ENCODE measurements at places on chromosomes 7 and 10.
A peak's percentile ranks its signal among the peaks of the same experiment; 100 is the strongest.

GRCh38 chr7:87600130-87601124 is at the start of gene ABCB1:
ABCB1 (minus strand) TSS chr7:87600884; CDS start chr7:87600184, 700 bp downstream.
- DNase-seq = no peak

DNA sequence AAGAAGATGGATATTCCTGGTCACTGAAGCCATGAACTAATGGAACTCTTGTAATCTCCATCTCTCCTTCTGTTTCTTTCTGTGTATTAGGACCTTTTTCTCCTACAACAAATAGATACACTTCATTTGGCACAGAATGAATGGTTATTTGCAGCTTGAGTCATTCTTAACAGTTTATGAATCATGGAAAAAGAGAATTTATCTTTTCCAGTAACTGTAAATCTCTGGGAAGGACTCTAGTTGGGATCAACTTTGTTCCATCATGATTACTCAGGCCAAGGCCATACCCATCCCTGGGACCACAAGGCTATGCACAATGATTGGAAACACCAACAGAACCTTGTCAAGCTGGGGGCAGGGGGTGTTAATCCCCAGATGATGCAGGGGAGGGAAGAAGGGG is 36.1 kb upstream of the MDFIC start:
- DNase-seq = no peak

DNA sequence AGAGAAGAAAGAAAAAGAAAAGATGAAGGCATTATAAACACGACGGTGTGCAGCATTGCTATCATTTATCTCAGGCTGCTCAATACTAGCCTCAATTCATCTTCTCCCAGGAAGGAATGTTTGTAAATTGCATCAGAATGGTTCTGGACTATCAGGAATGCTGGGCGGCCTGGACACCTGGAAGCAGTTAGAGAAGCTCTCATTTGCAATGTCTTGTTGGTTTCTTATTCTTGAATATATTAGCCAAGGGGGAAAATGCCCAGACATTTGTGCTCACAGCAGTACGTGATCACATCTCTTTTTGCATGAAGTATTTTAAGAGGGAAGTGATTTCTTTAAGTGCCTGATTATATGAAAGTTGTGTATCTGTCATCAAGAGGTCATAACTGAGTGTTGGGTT is 85.6 kb upstream of the IMMP2L start:
- DNase-seq = no peak

DNA sequence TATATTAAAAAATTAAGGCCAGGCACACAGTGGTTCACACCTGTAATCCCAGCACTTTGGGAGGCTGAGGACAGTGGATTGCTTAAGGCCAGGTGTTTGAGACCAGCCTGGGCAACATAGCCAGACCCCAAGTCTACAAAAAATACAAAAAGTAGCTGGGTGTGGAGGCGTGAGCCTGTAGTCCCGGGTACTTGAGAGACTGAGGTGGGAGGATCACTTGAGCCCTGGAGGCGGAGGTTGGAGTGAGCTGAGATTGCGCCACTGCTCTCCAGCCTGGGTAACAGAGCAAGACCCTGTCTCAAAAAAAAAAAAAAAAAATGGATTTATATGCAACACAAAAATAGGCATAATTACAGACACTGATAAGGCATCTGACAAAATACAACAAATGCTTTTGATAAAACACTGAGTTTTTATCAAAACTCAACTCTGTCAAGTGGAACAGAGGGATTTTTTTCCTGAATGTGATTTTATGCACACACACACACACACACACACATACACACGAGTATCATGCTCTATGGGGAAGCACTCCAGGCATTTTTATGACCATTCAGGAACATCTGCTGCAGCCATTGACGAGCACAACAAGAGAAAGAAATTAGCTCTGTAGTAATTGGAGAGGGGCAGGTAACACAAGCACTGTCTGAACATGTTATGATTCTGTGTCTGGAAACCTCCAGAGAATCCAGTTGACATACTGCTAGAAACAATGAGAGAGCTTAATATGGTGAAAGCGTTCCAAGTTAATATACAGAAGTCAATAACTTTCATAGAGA is 193.1 kb downstream of the WDR37 start:
- peak; percentile 32 for DNase-seq

- DNase-seq = no peak
Measured at GRCh38 chr7:111952783-111953182, 253.4 kb downstream of the DOCK4 start.

DNA sequence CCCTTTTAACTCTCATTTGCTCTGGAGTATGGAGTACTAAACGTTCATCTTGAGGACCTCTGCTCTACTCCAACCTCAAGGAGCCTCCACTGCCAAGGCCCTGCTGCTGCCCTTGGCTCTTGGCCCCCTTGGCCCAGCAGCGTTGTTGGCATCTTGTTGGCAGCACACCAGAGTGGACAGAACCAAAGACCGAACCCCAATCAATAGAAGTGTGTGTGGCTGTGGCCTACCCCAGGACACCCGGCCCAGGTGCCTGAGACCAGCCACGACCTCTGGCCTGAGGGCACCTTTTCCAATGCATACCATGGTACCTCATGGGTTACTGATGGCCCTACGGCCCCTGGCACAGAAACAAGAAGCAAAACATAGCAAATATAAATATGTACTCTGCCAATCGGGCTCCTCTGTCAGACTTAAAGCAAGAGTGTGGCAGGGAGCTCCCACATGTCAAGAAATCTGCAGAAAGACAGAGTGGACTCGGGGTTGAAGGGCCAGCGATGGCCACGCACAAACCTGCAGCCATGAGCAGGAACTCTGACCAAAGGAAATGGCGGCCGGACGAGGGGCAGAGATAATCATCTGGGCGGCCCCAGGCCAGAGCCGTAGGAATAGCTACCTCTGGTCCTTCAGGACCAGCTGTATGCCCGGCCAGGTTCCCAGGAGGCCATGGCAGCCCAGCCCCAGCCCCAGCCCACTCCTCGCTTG is 2.9 kb downstream of the NPC1L1 start:
- no peak for DNase-seq

DNA sequence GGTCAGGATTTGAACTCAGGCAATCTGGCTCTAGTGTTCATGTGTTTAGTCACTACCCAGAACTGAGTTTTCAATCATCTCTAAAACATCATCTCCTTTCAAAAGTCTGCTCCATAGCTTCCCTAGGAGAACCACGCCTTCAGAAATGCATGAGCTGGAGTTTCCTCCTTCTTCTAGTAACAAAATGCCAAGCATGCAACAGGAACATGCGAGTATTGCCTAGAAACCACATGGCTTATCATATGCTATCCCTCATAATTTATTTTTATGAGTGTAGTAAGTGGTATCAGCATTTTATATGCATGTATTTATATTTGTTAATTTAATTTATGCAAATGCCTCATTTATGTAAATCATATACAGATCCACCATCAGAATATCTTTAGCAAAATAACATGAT is 170.9 kb downstream of the RAB11FIP2 start:
- DNase-seq = no peak

GRCh38 chr7:143399151-143399550 is 9.5 kb downstream of the EPHA1 start:
- DNase-seq = no peak

DNA sequence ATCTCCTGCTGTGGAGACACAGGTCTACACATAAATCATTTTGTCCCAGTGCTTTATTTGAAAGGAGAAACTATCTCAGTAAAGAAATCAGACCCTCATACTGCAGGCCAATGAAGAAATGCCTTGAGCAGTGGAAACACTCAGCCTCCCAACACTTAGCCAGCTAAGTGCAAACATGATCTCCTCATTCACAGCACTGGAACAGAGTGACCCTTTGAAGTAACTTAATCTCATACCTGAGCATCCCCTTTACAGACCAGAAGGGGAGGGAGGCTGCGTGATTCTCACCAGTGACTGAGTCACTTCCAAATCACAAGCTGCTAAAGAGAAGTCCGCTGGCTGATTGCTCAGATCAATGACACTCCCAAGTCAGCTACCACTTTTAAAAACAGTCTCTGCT is 4.5 kb downstream of the CHST15 start:
- no peak for DNase-seq

DNA sequence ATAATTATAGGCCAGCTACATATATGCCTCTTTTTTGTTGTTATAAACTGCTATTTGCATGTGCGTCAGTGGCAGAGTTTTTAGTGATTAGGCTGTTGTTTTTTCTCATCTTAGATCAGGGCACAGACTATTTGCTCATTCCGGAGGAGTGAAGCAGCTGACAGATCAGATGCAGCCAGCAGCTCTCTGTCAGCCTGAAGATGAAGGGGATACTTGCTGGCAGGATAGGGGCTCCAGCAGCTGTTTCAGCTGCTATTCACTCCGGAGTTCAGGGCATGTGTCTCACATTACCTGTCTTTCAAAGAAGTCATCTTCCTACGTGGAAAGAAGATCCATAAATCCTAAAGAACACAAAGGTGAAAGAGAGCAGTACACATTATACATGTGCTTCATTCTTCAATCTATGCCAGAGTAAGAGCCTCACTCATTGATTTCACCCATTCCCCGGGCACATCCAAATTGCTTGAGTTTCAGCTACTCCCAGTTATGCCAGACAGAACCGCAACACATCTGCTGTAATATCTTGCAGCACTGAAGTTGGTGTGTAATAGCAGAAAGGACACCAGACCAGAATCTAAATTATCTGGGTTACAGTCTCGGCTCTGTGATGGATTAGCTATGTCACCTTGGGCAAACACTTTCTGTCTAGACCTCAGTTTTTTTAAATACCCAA is 182.8 kb upstream of the CHRM2 start:
- DNase-seq = no peak

- no peak for DNase-seq
Measured at GRCh38 chr10:4181621-4182049, 396.6 kb upstream of the KLF6 start.

DNA sequence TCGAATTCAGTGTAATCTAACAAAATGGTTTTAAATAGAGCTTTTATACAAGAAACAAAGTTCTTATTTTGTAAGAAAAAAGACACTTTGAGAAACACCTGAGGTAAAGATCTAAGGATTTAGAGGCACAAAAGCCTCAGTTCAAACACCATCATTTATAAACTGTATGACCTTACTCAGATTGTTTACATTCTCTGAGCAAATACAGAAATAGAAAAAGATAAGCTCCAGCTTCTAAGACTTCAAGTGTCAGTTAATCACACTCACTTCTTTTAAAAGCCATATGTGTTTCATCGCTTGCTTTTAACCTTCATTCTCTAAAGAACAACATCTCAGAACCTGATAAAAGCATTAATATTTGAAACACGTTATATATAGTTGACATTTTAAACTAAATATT is 27.9 kb downstream of the CADPS2 start:
- no peak for DNase-seq

DNA sequence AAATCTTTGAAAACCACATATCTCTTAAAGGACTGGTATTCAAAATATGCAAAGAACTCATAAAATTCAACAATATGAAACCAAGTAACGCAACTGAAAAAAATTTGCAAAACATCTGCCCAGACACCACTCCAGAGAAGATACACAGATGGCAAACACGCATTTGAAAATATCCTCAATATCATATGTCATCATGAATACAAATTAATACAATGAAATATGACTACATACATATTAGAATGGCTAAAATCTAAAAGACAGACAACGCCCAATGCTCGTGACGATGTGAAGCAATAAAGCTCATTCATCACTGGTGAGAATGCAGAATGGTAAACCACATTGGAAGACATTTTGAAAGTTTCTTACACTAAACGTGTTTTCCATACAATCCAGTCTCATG is 770.1 kb upstream of the CELF2 start:
- no peak for DNase-seq

GRCh38 chr10:125276133-125276532 is 115.8 kb upstream of the CTBP2 start:
- DNase-seq = no peak

DNA sequence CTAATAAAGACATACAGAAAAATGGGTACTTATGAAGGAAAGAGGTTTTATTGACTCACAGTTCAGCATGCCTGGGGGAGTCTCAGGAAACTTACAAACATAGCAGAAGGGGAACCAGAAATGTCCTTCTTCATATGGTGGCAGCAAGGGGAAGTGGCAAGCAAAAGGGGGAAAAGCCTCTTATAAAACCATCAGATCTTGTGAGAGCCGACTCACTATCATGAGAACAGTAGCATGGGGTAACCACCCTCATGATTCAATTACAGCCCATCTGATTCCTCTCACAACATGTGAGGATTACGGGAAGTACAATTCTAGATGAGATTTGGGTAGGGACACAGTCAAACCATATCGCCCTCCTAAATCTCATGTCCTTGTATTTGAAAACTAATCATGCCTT is 1305.4 kb upstream of the SORCS1 start:
- DNase-seq = no peak

DNA sequence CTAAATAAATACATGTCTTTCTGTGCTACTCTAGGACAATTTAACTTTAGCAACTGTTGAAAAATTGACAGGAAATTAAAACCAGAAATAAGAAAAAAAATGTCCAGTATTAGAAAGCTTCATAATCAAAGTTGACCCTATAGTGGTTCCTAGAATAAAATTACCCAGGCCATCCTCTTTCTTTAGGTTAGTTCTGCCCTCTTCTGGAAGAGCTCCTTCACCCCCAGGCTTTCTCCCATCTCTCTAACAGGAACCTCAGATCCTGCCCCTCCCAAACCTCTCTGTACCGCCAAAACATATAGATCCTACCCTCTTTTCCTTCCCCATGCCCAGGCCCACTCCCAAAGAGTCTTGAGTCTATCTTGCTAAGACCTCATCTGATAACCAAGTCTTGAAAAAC is 159.4 kb upstream of the CDK1 start:
- no peak for DNase-seq

DNA sequence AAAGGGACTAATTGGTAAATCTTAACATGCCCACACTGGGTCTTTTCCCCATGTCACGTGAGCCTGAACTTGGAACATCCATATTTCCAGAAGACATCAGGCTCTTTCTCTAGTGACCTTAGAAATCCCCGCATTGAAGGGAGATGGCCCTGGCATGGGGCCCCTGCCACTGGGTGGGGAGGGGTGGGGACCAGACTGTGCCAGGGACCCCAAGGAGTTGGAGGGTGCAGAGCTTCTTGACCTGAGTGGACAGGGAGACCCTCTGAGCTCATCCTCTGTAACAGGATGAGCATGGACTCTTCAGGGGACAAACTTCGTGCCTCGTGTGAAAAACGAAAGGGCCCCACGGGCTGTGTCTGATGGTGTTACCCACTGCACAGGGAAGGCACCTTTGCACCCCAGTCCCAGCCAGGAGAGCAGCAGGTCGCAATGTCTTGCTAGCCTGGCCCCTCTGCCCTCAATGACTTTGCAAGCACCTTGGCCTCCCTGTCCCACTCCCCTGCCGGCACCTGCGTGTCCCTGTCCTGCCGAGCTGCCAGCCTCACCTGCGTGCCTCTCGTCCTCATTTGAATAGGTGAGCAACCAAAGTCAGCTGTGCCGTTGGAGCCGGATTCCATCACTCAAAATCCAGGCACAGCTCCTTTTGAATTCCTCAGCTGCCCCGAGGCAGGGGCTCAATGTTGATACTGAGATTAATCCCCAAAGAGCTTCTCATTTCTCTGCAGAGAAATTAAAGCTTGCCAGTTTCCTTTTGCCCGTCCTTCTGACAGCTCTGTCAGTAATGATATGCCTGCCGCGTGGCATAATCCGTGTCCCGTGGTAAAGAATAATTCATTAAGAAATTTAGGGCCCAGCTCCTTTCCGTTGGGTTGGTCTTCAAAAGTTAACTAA is 234.9 kb downstream of the EBF3 start:
- DNase-seq = no peak

GRCh38 chr10:133442967-133443924 is 10.5 kb upstream of the SCART1 start:
- DNase-seq = no peak

GRCh38 chr10:79377557-79378382 is 30.5 kb downstream of the PPIF start:
- no peak for DNase-seq

GRCh38 chr10:130929422-130930325 is 381.8 kb downstream of the TCERG1L start:
- DNase-seq = no peak

GRCh38 chr7:128120976-128121490 is 89.8 kb upstream of the LRRC4 start:
- no peak for DNase-seq

Measured in DMS 273 treated with DMSO at 0.1 percent for 48 hours (cell line).